ENCODE measurements at places on chromosomes 1 and 21. TPM values are rescaled to one million over a fixed set of nuclear protein-coding genes. Genes with fewer than 3 reads are reported as not detected.

The NUF2 gene
- polyA plus RNA-seq = 1.7 TPM

The SYDE2 gene
- polyA plus RNA-seq = 1.5 TPM

The PTCH2 gene
- 7.8 TPM for polyA plus RNA-seq

The PRAMEF15 gene
- not detected for polyA plus RNA-seq

The LAMB3 gene
- polyA plus RNA-seq = 16.1 TPM

The TSACC gene
- polyA plus RNA-seq = 3.1 TPM

The PM20D1 gene
- polyA plus RNA-seq = 0.07 TPM

The ADAMTS5 gene
- polyA plus RNA-seq = 1.4 TPM

The PGLYRP3 gene
- not detected for polyA plus RNA-seq

The GPATCH3 gene
- 9.2 TPM for polyA plus RNA-seq

The BSND gene
- polyA plus RNA-seq = 0.08 TPM

The LRRC71 gene
- polyA plus RNA-seq = 0.20 TPM

The FBXO2 gene
- 71.4 TPM for polyA plus RNA-seq

The LCE6A gene
- polyA plus RNA-seq = not detected

The LAPTM5 gene
- polyA plus RNA-seq = 85.9 TPM

The ANGPTL1 gene
- 21.4 TPM for polyA plus RNA-seq

The KRTAP8-1 gene
- not detected for polyA plus RNA-seq

The EDARADD gene
- polyA plus RNA-seq = 0.26 TPM

The SLC44A3 gene
- 21.0 TPM for polyA plus RNA-seq

The SYTL1 gene
- polyA plus RNA-seq = 3.0 TPM

The KDF1 gene
- polyA plus RNA-seq = 0.15 TPM

The TRIM67 gene
- 0.10 TPM for polyA plus RNA-seq

The KCNA10 gene
- polyA plus RNA-seq = not detected

The LCE1A gene
- polyA plus RNA-seq = not detected

The CELA3B gene
- 0.84 TPM for polyA plus RNA-seq

The TSPEAR gene
- polyA plus RNA-seq = not detected

The CHML gene
- 1.0 TPM for polyA plus RNA-seq

The ERRFI1 gene
- 14.4 TPM for polyA plus RNA-seq

The KLHDC8A gene
- polyA plus RNA-seq = 60.9 TPM

The GADD45A gene
- 20.9 TPM for polyA plus RNA-seq
